ENCODE measurements at places on chromosomes 7 and 10.

DNA sequence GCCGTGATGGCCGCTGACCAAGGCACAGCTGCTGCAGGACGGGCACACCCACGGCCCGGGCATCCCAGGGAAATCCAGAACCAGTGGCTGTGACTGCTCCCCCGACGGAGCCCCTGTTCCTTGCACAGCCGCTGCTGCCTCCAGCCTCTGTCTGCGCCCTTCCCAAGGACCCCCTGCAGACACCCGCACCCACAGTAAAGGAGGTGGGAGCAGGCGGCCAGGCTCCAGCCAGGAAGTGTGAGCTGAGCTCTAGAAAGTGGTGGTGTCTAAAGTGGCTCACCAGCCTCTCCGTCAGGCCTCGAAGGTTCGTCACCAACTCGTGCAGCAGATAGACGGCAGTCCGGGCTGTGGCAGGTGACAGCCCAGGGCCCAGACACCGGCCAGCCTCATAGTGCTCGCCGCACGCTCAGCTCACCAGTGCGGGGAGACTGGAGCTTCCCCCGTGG lies 306.7 kb downstream of the DNAJB6 start:
- DNase-seq = no peak

- no peak for DNase-seq
Observed at GRCh38 chr10:13001887-13002212, 337 bp upstream of the CCDC3 start.

- no peak for DNase-seq
Observed at GRCh38 chr7:51209426-51209825, 107.2 kb downstream of the COBL start.

DNA sequence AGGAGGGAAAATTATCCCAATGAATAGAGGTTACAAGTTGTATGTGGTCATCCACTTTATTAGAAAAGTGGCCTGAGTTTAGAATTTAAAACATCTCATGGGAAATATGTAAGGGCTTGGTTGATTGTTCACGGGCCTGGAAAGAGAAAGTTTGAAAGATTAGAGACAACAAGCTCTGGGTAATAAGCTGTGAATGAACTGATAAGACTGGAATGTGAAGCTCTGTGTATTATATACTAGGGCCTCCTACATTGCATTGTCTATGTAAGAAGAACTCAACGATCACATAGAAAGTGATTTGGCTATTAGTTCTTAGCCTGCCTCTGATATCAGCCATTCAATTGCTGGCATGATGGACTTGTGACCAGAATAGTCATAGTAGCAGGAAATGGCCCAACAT lies 199.2 kb upstream of the MAGI2 start:
- DNase-seq = no peak

GRCh38 chr10:30476511-30477155 lies 42.6 kb downstream of the MAP3K8 start:
- no peak for DNase-seq

DNA sequence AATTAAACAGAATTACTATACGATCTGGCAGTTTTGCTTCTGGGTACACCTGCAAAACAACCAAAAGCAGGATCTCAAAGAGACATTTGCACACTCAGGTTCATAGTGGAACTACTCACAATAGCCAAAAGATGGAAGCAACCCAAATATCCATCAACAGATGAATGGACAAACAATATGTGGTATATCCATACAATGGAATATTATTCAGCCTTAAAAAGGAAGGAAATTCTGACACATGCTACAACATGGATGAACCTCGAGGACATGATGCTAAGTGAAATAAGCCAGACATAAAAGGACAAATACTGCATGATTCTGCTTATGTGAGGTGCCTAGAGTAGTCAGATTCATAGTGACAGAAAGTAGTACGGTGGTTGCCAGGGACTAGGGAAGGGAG lies 330.7 kb downstream of the PLXNA4 start:
- no peak for DNase-seq

DNA sequence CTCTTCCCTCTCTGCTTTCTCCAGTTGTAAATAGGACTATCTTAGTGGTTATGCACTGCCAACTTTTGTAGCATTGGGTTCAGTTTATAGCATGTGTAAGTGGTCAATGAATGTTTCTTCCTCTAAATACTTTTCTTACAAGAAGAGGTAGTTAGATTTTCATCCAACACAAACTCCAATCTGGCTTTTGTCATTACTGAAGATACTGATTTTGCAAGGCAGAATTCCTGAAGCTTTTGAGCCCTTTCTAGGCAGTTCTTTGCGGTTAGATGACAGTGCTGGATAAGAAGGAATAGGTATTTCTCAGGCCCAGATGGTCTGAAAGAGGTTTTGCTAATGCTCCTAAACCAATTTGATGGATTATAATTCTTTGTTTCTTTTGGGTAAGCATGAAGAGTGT lies 60.5 kb downstream of the BICC1 start:
- no peak for DNase-seq

All from foreskin keratinocyte (primary cell).